ENCODE measurements at places on chromosomes 4 and X. TPM values are rescaled to one million over a fixed set of nuclear protein-coding genes. Genes with fewer than 3 reads are reported as not detected.

GRCh38 chr4:29037501-29037900, 1682.7 kb upstream of the PCDH7 start:
- no peak for DNase-seq

- peak; percentile 76 for DNase-seq
Measured at GRCh38 chr4:172998527-172999469, 169.8 kb upstream of the GALNT7 start.

GRCh38 chrX:107398115-107398514, 51.3 kb upstream of the FRMPD3 start:
- no peak for DNase-seq

- no peak for DNase-seq
Measured at GRCh38 chrX:54301516-54301915, 56.3 kb downstream of the WNK3 start.

- peak; percentile 5 for DNase-seq
Measured at GRCh38 chr4:5510504-5510903, 197.9 kb downstream of the EVC2 start.

SHOX gene
- not detected for total RNA-seq

HSFX2 gene
- not detected for total RNA-seq

AKAP4 gene
- not detected for total RNA-seq

All from GM23248 (cell line).